Caudate nucleus (tissue), 63 donors: ENCODE measurements at places on chromosomes 3 and 15.

DNA sequence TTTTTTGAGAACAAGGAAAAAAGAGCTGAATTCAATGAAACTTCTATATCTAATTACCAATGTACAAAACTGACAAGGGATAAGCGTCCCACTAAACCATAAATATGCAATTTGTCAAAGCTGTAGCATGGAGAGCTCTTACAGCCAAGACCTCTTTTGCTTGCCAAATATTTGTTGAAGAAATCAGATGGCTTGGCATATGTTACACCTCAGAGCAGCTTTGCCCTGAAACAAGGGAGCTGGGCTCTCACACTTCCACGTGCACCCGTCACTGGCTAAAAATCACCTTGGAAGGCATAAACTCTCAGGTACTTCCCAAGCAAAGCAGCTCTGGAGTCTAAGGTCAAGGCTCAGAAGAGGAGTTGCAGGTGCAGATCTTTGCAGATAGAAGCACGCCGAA is 324.7 kb upstream of the SLCO3A1 start:
- DNase-seq: no peak

DNA sequence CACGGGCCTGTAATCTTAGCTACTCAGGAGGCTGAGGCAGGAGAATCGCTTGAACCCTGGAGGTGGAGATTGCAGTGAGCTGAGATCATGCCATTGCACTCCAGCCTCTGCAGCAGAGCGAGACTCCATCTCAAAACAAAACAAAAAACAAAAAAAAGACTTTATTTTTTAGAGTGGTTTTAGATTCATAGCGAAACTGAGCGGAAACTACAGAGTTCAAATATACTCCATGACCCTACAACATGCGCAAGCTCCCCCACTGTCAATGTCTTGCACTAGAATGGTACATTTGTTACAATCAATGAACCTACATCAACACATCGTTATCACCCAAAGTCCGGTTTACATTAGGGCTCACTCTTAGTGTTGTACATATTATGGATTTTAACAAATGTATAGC is 2.2 kb upstream of the CRTAP start:
- no peak for DNase-seq

- DNase-seq: no peak
These were observed 12.0 kb upstream of the DAPK2 start for GRCh38 chr15:64058279-64058678.

DNA sequence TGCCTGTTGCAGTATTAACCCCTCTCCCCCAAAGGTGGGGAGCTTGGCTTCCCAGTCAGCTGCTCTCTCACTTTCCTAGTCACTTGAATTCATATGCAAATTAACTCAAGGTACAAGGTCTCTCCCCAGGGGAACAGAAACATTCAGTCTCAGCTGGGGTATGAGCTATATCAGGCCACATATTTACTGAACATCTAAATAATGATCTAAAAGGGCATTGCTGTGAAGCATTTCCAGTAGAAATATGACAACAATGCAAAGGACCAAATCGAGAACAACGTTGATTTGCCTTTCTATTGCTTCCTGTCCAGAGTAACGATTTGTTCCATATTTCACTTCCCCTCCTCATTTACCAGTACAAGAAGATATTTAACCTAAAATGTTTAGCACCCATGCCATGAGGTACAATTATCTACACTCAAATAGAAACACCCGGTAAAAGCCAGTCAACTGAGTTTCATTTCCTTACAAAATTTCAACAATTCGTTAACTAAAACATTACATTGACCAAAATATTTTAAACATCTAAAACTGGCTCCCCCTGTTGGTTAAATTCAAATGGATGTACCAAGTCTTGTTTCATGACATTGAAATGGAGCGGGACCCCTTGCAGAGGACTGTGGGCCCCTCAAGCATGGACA is 36.5 kb upstream of the KLHL6 start:
- no peak for DNase-seq

DNA sequence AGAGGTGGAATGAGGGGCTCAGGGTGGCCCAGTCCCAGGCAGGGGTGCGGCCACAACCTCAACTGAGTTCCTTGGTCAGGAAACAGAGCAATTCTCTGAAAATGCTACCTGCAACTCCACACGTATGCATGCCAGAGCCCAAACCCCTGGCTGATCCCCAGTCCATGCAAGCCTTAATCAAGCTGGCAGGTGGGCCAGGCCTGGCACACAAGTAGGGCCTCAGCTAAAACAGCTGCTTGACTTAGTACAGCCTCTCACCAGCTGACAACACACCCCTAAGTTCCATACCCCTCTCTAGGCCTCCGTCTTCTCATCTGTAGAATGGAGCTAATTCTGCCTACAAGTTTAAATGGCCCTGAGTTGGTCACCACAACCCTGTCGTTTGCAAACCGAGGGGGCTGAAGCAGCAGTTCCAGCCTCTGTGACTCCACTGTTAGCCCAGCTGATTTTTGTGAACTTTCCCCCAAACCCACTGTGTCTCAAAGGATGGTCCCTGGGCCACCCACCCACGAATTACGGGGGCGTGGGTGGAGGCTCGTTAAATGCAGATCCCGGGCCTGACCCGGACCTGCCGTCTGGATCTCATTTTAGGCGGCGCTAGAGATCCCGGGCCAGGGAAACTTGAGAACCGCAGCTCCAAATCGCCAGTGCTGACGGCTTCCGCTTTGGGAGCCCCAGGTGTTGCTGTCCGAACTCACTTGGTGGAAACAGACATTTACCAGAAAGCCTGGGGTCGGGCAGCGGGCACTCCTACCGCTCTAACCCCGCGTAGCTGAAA is 927 bp downstream of the CHDH start:
- DNase-seq: no peak

DNA sequence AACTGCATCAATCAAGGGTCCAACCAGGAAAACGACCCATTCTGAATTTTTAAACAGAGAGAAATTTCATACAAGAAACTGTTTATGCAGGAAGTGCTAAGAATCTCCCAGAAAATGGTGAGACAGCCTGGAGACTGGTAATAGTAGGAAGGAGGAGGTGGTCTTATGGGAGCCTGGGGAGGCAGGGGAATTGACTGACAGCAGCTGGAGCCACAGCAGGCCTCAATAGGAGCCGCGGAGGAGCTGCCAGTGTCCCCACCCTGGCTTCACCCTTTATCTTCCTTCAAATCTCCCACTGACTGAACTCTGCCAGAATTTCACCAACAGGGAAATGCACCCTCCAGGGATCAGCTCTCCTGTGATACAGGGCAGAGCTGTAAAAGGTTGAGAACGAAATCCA is 7.5 kb upstream of the C3orf80 start:
- no peak for DNase-seq

DNA sequence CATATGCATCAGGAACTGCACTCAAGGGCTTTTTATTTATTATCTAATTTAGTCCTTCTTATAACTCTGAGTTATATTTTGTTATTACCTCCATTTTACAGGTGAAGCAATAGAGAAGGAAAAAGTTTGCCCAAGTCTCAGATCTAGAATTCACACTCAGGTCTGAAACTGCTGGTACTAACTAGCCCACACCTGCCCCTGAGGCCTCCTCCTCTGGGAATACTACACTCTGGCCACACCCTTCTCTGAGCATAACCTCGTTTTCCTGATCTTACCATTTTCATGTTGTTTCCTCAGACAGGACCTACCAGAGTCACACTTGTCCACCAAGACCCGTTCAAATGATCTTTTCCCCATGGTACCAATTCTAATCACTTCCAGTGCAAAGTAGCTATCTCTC is 94.1 kb upstream of the CHRM5 start:
- no peak for DNase-seq

- DNase-seq: no peak
These were observed 688.2 kb downstream of the SI start for GRCh38 chr3:164390046-164390445.

GRCh38 chr3:168885028-168885427 is 778.5 kb downstream of the MECOM start:
- DNase-seq: no peak

DNA sequence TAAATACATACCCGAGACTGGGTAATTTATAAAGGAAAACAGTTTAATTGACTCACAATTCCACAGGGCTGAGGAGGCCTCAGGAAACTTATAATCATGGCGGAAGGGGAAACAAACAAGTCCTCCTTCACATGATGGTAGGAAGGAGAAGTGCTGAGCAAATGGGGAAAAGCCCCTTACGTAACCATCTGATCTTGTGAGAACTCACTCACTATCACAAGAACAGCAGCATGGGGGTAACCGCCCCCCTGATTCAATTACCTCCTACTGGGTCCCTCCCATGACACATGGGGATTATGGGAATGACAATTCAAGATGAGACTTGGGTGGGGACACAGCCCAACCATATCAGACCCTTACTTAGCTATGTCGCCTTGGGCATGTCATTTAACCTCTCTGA is 27.7 kb downstream of the SCG3 start:
- no peak for DNase-seq

GRCh38 chr15:77620297-77620696 is 12.4 kb downstream of the LINGO1 start:
- no peak for DNase-seq

DNA sequence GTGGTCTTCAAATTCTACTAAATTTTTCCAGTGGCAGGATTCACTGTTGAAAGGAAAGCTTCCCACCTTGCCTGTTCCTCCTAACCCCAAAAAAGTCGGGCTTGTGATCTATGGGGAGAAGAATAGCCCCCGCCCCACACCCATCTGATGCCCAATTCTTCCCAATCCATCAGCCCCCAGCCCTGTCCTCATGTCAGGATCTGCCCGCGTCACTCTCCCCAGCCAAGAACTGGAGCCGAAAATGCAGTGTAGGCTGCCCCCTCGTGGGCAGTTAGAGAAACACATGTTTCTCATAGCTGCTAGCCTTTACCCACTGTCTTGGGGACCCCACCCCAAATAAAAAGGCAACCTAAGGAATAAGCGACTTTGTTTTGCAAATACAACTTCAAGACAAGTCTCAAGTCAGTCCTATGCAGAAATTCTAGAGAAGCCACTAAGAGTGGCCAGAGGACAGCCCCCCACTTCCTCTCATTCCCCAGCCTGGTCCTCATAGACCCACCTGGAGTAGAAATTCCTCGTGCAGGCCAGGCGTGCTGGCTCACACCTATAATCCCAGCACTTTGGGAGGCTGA is 13.0 kb upstream of the CSK start:
- peak; percentile 29 for DNase-seq

DNA sequence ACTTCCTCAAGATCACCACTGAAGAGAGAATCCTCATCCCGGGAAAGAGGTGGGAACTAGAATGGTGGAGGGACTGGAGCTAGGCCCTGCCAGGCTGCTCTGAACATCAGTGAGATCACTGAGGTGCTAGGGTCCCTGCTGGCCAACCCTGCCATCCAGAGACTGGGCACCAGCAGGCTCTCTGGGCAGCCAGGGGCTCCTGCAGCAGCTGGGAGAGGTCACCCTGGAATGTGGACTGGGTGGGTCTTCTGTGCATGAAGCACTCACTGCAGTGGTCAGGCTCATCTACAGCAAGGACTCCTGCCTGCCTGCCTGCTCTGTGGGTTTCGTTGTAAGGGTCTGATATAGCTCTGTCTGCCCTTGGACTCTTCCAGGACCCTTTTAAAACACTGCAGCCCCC is 24.9 kb downstream of the ALS2CL start:
- DNase-seq: no peak

- DNase-seq: no peak
These were observed 1038.2 kb downstream of the MCTP2 start for GRCh38 chr15:95269242-95270183.

GRCh38 chr3:120645083-120645845 is 36.8 kb downstream of the HGD start:
- DNase-seq: no peak

DNA sequence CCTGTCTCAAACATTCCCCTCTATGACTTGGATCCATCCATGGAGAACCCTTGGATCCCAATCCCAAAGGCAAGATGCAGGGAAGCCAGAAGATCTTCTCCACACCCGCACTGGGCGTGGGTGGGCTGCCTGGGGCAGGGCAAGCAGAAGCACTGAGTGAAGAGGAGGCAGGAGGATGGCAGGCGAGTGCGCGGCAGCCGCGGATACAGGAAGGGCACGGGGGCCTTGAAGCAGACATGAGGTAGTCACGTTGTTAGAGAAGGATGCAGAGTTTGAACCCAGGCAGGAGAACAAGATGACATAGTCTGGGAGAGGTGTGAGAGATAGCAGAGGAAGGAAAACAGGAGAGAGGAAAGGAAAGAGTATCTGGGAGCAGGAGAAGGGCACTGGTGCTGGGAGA is 5.1 kb upstream of the IGDCC3 start:
- no peak for DNase-seq

DNA sequence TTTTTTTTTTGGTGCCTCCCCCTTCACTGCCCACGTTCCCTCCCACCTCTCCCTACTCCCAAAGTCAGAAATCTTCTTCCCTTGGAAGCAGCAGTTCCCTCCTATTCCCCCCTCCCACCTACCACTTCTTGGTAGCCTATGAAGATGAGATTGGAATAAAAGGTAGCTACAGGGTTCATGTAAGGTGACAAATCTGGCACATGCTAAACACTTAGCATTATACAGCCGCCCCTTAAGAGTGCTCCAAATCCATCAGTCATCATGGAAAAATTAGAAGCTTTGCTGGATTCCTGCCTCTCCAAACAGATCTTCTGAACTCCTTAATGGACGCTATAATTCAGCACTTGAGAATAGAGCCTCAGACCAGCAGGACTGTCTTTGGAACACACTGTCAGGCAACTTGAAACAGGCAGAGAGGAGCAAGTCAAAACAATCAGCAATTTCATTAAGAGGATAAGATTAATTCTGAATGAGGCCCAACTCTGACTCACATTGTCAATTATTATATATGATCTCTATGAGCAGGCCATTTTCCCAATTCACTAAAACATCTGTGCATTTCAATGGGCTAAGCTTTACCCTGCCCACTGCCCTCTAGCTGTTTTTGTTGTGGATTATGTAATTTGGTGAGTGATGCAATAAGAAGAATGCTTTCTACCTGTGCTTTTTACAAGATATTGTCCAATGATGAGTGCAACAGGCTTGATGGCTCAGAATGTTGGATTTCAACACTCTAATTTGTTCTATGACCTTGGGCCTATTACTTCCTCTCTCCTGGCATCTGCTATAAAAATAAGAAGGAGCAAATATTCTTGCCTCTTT is 34.6 kb upstream of the SPRED1 start:
- no peak for DNase-seq

DNA sequence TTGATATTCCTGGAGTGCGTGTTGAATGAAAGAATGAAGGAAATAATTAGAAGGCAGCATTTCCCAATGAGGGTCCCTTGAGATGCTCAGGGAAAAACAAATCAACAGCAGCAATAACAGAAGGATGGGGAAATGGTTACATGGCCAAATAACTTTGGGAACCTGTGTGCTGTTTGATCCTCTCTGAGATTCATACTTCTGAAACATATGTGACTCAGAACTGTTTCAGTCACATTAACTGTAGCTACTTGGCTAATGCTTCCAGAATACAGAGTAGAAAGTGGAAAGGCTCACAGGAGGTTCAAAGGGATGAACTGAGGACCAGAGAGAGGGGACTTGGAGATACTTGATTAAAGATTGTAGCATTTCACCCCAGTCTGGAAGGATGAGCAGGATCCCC is 258.2 kb downstream of the SLCO3A1 start:
- no peak for DNase-seq

DNA sequence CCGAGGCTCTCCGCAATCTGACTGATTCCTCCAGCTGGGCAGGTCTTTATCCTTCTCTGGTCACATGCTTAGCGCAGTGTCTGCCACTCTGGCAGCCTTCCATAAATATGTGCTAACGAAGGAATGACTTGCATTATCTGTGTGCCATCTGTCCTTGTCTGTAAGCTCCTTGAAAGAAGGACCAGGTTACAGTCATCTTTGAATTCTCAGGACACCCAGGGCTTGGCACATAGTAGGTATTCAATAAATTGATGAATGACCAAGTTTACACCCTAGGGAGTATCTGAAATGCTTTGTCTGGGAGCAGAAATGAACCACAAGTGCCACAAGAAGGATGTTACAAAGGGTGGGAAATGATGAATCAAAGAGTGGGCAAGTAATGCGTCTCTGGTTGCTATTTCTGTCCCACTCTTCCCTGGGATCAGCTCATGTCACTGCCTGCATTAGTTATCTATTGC is 16.5 kb upstream of the FAM3D start:
- no peak for DNase-seq
